Left lung (tissue), 14 donors: ENCODE measurements at places on chromosomes 2 and 18.

- no peak for DNase-seq
These were observed 13.8 kb upstream of the SATB2 start for GRCh38 chr2:199471443-199472057.

- no peak for DNase-seq
These were observed 135.2 kb upstream of the ACVR2A start for GRCh38 chr2:147709655-147710054.

DNA sequence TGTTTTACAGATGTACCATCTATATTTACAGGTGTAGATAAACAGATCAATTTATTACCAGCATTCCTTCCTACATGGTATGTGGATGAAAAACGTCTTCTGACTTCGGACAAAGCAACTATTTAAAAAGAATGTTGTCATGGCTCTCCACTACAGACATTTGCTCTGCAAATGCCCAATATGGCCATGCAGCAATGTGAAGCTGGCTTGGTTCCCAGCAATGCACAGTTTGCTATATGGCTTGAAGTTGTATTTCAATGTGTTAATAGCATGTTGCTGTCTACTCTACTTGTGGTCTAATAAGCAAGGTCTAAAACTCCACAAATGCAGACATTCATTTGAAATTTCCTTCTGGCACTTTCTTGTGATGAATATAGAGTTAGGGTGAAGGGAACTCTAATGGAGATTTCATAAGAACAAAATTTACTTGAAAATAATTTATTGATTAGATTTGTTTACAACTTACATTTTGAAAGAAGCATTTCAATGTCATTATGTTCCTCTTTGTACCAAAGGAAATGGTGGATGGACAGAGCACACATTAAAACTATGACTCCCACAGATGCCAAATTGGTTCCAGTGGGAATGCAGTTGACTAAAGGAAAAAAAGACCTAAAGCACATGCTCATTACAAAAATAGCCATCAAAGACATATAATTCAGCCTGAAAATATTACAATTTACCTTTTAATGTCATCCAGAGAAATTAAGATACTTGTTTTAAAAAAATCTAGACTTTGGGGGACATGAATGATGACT, 234.0 kb downstream of the DYM start:
- no peak for DNase-seq

- no peak for DNase-seq
These were observed 13.4 kb downstream of the SERPINB7 start for GRCh38 chr18:63788447-63789096.

DNA sequence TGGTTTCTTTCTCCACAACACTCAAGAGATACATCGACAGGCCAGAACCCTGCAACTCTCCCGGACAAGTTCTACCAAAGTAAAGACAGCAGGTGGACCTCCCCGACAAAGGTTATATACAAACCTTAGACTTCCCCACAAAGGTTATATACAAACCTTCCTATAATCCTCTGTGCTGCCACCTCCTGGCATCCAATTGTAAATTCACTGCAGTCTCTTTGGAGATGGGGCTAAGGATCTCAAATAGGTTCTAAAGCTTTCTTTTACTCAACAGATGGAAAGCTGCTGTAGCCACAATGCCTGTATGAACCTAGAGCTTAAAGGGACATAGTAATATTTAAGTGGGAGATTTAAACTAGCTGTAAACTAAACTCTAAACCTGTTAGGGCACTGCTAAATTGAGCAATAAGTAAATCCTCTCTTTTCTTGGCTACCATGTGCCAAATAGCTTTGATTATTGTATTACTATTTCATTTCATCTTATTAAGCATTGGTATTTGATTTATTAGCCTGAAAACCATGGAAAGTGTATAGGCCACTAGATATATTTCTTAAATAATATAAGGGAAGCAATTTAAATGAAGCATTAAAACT, 9.8 kb upstream of the MREG start:
- no peak for DNase-seq

DNA sequence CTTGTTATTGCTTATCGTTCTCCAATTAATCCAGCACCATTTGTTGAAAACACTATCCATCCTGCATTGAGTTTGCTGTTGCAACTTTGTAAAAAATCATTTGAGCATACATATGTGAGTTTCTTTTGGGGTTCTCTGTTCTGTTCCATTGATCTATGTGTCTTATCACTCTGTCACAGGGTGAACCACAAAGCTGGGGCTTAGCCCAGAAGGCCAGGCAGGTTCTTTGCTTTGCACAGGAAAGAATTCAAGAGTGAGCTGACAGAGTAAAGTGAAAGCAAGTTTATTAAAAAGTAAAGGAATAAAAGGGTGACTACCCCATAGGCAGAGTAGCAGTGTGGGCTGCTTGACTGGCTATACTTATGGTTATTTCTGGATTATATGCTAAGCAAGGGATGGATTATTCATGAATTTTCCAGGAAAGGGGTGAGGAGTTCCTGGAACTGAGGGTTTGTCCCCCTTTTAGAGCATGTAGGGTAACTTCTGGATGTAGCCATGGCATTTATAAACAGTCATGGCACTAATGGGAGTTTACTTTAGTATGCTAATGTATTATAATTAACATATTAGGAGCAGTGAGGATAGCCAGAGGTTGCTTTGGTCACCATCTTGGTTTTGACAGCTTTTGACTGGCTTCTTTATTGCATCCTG, 46.8 kb downstream of the RNF138 start:
- DNase-seq, result no peak

DNA sequence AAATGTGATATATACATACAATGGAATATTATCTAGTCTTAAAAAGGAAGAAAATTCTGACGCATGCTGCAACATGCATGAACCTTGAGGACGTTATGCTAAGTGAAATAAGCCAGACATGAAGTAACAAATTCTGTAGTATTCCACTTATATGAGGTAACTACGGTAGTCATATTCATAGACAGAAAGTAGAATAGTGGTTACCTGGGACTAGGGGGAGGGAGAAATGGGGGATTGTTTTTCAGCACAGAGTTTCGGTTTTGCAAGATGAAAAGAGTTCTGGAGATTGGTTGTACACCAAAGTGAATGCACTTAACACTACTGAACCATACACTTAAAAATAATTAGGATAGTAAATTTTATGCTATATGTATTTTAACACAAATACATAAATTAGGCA, 215.9 kb upstream of the FBXO11 start:
- no peak for DNase-seq

- DNase-seq, result no peak
These were observed 25.0 kb downstream of the CYBRD1 start for GRCh38 chr2:171547256-171547655.

DNA sequence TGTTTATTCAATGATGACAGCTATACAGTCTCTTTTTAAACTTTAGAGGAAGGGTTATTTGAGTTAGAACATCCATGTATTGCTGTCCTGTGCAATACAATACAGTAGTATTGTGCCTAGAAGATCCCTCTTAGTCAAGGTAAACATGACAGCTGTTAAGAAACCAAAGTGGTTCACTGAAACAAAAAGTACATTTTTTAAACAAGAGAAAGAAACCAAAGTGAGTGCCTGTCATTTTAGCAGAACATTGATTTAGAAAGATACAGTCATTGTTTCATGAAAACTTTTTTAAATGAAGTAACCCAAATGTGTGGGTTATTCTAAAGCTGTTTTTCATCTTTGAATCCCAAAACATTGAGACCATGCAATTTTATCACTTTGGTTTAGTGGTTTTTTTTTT, 15.5 kb downstream of the ITPRID2 start:
- DNase-seq, result no peak

GRCh38 chr2:240876475-240877251, 8.0 kb downstream of the AGXT start:
- DNase-seq, result peak; percentile 28

DNA sequence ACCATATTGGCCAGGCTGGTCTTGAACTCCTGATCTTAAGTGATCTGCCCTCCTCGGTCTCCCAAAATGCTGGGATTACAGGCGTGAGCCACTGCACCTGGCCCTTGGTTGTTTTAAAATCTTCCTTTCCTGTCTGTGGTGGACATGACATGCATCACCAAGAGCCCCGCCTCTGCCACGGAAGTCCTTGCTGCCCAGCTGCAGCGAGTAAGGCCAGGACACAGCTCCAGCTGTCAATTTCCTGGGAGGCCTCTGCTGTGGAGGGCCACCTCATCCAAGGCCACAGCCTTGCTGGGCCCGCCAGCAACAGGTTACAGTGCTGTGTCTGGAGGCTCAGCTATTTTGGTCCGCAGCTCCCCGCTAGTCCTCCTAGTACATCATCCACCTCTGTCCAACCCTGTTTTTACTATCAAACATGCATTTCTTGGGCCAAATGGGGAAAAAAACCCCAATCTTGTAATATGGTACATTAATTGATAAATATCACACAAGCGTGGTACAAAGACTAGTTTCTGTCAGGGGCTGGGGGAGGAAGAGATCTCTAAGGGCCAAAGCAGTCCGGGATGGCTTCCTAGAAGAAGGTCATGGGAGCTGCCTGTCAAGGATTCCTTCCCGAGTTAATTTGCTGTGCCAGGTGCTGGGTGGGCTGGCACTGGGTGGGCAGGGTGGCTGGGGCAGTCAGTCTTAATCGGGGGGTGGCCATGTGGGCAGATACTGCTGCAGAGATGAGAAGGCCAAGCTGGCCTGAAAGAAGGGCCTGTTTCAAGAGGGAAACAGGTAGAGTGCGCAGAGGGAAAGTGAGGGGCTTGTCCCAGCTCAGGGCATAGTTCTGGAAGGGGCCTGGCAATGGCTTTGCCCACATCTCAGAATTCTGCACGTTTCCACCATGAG, 100.5 kb downstream of the INHBB start:
- no peak for DNase-seq

- DNase-seq, result no peak
These were observed 76.1 kb downstream of the OSR1 start for GRCh38 chr2:19282305-19282704.

DNA sequence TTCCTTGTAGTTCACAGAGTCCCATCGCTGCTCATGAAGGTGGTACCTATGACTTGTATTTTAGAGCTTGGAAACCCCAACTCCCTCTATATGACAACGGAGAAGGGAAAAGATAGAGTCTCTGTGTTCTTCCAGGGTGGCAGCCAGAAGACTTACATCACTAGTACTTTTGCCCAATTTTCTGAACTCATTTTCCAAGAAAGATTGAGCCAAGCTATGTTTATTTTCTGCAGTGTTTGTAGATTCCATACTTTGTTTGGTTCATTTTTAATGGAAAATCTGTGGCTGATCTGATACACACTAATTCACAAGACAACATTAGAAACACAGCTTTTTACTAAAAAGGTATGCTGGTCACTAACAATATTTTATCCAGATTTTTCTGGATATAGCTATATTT, 60.2 kb upstream of the ATP5MC3 start:
- no peak for DNase-seq

DNA sequence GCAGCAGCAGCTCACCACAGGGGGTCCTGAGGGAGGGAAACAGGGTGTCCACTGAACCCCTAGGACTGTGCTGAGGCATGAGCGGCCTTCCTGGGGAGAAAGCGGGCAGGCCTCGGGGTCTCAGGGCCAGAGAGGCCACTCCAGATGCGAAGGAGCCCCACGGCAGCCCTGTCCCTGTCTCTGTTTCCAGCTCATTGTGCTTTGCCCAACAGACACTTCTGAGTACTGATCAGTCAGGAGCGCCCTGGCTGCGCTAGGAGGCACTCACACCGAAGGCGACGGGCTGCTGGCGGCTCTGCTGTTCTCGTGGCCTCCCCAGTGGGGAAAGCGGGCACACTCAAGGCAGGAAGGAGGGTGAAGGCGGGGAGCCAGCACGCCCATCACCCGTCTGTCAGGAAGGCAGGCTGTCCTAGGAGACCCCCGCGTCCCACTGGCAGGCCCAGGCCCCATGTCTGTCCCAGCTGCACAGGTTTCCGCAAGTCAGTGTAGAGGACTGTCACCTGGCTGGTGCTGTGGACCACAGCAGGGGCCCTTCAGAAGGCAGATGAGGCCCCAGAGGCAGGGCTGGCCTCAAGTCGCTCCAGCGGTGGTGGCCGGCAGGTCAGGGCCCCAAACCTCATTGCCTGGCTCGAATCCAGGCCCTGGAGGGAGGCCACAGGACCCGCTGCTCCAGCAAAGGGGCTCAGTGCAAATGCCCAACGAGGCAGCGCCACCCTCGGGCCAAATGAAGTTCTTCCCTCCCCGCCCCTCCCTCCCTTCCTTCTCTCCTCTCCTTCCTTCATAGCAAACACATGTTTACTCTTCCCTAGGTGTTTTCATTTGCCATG, 6.8 kb downstream of the ESPNL start:
- DNase-seq, result no peak

GRCh38 chr2:239898292-239898925, 126.7 kb downstream of the NDUFA10 start:
- DNase-seq, result no peak

DNA sequence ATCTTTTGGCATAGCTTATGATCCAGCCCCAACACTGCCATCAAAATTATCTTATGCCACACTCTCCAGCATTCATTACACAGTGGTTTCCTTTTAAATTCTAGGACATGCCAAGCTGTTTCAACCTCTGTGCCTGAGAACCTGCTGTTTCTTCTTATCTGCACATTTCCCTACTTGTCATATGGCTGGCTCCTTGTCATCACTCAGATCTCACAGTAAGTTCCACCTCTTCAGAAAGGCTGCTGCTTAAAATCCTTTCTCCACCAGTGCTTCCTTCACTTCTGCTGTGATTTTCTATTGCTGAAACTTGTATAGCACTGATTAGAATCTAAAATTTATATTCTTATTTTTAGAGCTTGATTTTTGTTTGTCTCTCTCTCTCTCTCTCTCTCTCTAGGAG, 43.4 kb downstream of the MC4R start:
- no peak for DNase-seq

- DNase-seq, result no peak
These were observed 77.0 kb downstream of the KYNU start for GRCh38 chr2:142954493-142954892.

- no peak for DNase-seq
These were observed 77.4 kb downstream of the TANC1 start for GRCh38 chr2:159045545-159046454.

DNA sequence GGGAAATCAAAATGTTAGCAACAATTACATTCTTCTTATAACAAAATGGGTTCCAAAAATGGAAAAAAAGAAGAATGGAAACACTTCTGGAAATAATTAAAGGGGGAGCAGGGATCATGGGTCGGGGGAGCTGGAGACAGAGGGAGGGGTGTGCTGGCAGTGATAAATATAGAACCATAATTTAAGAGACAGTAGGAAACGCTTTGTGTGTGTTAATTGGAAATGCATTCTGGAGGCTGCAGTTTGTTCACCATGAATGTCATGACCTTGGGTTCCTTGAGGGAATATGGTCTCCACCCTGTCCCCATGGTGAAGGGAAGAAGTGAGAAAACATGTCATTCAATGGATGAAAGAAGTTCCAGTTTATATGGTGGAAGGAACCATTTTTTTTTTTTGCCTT, 540.7 kb downstream of the TNS1 start:
- DNase-seq, result no peak

GRCh38 chr2:195312662-195313061, 344.4 kb upstream of the SLC39A10 start:
- no peak for DNase-seq

DNA sequence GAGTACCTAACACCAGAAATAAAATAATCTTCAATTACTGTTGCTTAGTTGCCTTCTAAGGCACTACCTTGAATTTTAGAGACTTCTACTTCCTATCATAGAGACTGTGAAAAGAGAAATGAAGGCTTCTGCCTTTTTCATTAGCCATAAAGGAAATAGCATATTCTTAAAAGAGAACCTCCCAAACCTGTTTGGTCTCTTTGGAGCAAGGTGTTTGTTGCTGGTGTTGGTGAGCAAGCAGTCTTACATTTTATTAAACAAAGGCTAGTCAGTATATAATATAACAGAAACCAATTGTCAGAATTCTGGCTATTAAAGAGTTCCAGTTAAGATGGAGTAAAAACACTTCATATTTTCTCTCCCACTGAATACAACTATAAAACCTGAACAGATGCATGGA, 116.4 kb downstream of the TAF4B start:
- no peak for DNase-seq

- DNase-seq, result no peak
These were observed 19.2 kb downstream of the TNS1 start for GRCh38 chr2:217983276-217984233.
